ENCODE measurements at places on chromosomes 7 and 10.

DNA sequence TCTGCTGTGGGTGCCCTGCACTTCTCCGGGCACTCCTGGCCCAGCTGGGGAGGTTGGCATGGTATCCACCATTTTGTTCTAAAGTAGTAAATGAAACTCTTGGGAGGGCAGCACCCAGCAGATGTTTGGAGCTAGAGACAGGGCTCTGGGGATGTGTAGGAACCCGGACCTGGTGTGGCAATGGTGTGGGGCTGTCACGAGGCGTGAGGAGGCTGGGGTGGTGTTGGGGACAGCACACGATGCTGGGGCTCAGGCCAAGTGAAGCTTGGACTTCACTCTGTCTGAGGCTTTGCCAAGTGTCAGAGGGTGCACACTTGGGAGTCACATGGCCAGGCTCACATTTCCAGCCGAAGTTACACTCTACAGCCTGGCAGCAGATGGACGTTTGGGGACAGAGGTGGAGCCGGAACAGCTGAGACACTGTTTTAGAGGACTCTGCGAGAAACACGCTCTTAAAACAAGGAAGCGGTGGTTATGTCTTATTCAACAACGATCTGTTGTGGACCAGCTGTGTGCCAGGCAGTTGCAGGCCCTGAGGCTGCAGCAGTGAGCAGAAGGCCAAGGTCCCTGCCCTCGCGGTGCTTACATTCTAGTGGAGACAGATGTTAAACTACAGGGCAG, 118.2 kb downstream of the CUX1 start:
- DNase-seq, result no peak

DNA sequence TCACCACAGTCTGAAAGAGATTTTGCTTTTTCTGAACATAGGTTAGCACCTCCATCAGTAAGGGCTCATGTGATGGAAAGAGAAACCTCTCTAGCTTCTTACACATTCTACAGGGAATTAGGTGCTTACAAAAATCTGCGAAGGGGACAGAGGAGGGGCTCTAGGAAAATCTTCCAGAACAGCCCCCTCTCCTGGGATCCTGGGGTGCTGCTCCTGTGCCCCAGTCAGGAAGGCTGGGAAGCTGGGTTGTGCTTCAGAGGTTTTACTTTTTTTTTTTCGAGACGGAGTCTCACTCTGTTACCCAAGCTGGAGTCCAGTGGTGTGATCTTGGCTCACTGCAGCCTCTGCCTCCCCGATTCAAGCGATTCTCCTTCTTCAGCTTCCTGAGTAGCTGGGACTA, 7.5 kb upstream of the FAM171A1 start:
- DNase-seq, result no peak

GRCh38 chr7:111301891-111302290, 211.0 kb downstream of the LRRN3 start:
- DNase-seq, result no peak

GRCh38 chr7:16954321-16954720, 72.5 kb upstream of the AGR3 start:
- no peak for DNase-seq

DNA sequence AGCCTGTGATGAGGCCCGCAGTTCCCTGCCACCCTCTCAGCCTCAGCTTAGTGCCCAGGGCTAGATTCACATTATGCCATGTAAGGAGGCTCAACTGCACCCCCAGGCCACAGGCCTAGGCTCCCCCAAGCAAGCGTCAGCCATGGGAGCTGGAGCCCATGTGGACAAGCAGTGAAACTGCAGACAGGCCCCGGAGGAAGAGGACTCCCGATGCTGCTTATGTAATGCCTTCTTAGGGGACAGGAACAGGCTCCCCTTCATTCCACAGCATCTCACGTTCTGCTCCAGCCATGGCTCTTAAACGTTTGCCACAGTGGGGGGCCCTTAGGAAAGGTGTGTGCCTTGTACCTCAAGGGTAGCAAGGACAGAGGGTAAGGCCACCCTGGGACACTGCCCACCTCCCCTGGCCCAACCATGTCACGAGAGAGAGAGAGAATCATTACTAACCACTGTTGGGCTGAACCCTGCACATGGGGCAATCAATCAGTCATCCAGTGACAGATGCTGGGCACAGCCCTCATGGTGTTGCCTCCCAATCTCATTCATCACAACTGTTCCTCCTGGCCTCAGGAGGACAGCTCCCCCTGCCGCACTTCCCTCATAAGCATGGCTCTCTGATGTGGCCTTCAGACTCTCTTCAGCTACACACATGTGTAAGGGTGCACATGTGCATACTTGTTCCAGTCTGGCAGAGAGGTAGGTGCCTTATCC, 263.0 kb downstream of the GRID1 start:
- DNase-seq, result peak; percentile 34

Data from NCI-H82 (cell line).